CD4-positive, alpha-beta T cell treated with Interleukin-6 for 4 hours (primary cell): ENCODE measurements at places on chromosomes 7 and 10.

GRCh38 chr7:26131056-26131589 is 20.9 kb upstream of the NFE2L3 start:
- no peak for DNase-seq

- no peak for DNase-seq
These were observed 8.3 kb downstream of the AEBP1 start for GRCh38 chr7:44112231-44112996.

DNA sequence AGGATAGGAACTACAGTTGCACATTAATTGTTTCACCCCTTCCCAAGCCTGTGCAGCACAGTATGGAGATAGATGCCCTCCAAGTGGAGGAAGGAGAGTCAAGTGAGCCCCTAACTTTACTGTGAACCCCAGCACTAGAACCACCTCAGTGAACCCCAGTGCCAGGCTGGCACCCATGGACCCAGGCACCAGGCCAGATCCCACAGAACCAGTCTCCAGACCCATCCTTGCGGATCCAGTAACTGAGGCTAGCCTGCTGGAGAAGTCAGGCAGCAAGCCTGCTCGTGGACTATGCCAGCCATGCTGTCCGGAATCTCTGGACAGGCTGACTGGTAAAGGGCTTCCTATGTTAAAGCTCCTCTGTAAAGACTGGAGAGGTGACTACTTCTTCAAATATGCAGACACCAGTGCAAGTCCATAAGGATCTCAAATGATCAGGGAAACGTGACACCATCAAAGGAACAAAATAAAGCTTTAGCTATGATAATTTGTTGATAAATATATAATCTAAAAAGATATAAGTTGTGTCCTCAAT is 27.7 kb downstream of the SHOC2 start:
- DNase-seq: no peak

GRCh38 chr10:3946234-3947229 is 161.5 kb upstream of the KLF6 start:
- no peak for DNase-seq

- no peak for DNase-seq
These were observed 167.9 kb downstream of the CUX1 start for GRCh38 chr7:101985057-101985902.
